ENCODE measurements at places on chromosomes 5 and 9. TPM values are rescaled to one million over a fixed set of nuclear protein-coding genes. Genes with fewer than 3 reads are reported as not detected.

KDM4C gene
- 37.9 TPM for total RNA-seq

ADAMTSL2 gene
- total RNA-seq = not detected

PTPRD gene
- 18.4 TPM for total RNA-seq

GMCL2 gene
- not detected for total RNA-seq

DPP7 gene
- total RNA-seq = 112 TPM

HMMR gene
- 60.4 TPM for total RNA-seq

NOXA1 gene
- 0.37 TPM for total RNA-seq

ARL14EPL gene
- total RNA-seq = 0.20 TPM

CCL28 gene
- 1.4 TPM for total RNA-seq

INSYN2B gene
- 6.6 TPM for total RNA-seq

TLX3 gene
- not detected for total RNA-seq

SPATA31C1 gene
- total RNA-seq = not detected

SLC25A25 gene
- total RNA-seq = 17.4 TPM
